ENCODE measurements at places on chromosomes 12 and 14.

DNA sequence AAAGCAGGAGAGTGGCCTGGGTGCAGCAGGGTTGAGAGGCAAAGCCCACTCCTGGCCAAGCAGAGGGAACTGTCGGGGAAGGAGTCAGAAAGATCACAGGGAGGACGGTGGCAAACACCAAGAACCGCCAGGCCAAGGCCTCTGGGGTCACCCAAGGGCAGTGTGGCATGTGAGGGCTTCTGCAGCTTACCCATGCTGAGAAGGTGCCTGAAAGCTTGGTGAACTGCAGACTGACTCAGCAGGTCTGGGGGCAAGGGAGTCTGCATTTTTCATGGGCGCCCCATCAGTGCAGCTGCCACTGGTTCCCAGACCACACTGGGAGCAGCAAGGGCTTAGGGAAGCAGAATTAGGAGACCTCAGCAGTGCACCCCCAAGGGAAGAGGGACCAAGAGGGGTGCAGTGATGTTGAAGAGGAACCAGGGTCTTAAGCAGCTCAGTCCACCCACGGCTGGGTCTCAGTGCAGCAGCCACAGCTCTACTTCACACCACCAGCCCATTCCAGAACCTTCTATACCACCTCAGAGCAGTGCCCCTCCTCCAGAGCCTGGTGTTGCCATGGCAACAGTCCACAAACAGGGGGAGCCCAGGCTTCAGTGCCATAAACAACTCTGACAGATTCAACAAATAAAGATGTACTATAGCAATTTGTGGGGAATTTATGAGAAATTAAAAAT is 59.4 kb downstream of the ITPK1 start:
- DNase-seq, result no peak

- DNase-seq, result no peak
Measured at GRCh38 chr12:132838410-132839080, 9.9 kb upstream of the GOLGA3 start.

DNA sequence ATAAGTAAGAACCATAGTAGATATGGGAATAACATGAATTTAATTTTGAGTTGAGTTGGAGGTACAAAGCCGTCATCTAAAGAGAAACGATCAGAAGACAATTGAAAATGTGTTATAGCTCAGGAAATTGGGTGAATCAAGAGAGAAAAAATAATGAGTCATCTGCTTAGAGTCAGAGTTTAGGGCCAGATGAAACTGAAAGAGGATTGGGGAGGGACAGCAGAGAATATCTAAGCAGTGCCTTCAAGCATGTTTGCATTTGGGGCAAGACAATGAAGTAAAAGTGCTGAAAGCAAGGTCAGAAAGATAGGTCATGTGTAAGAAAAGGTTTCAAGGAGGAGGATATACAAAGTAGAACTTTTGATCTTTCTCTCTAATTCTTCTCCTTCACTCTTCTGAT is 49.4 kb downstream of the SLC15A5 start:
- DNase-seq, result no peak

DNA sequence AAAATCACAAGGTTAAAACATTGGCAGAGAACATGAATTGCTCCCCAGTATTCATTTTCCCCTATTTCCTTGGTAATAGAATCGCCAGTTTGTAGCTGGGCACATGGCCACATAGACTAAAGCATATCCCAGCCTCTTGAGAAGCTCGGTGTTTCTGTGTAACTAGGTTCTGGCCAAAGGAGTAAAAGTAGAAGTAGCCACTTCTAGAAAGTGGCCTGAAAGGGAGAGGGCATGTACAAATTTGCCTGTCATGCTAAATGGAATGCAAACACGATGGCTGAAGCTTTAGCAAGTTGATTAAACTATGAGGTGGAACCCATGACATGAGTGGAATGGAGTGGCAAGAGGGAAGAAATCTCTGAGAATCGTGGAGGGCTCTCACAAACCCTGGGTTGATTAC is 173.7 kb upstream of the EGLN3 start:
- no peak for DNase-seq

DNA sequence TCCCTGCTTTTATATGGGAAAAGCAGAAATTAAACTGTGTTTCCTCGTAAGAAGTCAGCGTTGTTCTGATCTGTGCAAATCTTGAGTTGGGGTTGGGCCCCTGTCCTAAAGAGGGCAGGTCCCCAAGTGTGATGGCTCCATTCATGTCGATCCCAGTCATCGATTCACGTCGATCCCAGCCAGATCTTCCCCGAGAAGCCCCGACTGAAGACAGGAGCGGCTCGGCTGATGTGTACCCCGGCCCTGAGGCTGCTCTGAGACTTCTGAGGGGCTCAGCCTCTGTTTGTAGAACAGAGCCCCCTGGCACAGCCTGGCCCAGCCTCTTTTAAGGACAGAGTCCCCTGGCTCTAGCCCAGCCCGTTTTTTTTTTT is 9.3 kb downstream of the PGAM5 start:
- DNase-seq, result no peak

Data from T-helper 1 cell (primary cell).